ENCODE measurements at places on chromosomes 7 and 10. TPM values are rescaled to one million over a fixed set of nuclear protein-coding genes. Genes with fewer than 3 reads are reported as not detected.

Gene LIPJ
- total RNA-seq: not detected

Gene TYW1B
- 1.5 TPM for total RNA-seq

Gene CFAP58
- total RNA-seq: 0.23 TPM

Gene CLIP2
- total RNA-seq: 80.5 TPM

Gene SLC13A1
- total RNA-seq: not detected

Gene CARD11
- not detected for total RNA-seq

Gene TMEM184A
- total RNA-seq: 0.03 TPM

Gene LRIT1
- not detected for total RNA-seq

Gene GET4
- total RNA-seq: 19.4 TPM

Gene GIMAP2
- 0.43 TPM for total RNA-seq

Gene COL26A1
- not detected for total RNA-seq

Gene MYH16
- not detected for total RNA-seq
